Pancreas (tissue), 10 donors: ENCODE measurements at places on chromosomes 7 and 10. TPM values are rescaled to one million over a fixed set of nuclear protein-coding genes. Genes with fewer than 3 reads are reported as not detected.

- no peaks in the 10 kb centered on the region for H3K27me3 ChIP-seq
- no peak overlapping the region for H3K4me3 ChIP-seq
- no peaks in the 10 kb centered on the region for H3K36me3 ChIP-seq
Observed at GRCh38 chr7:80133361-80134114, 1.1 kb upstream of the GNAI1 start.

DNA sequence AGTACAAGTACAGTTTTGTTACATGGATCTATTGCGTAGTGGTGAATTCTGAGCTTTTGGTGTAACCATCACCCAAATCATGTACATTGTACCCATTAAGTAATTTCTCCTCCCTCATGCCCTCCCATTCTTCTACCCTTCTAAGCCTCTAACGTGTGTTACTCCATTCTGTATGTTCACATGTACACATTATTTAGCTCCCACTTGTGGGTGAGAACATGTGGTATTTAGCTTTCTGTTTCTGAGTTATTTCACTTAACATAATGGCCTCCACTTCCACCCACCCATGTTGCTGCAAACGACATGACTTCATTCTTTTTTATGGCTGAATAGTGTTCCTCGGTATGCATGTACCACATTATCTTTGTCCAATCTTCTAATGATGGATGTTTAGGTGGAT lies 251.3 kb downstream of the CAMK1D start:
- no peak for DNase-seq
- no peak overlapping the region for H3K4me3 ChIP-seq
- H3K4me1 ChIP-seq, result peaks cover 5% of the 10 kb centered on the region
- H3K27me3 ChIP-seq, result no peaks in the 10 kb centered on the region
- H3K36me3 ChIP-seq, result no peaks in the 10 kb centered on the region

DNA sequence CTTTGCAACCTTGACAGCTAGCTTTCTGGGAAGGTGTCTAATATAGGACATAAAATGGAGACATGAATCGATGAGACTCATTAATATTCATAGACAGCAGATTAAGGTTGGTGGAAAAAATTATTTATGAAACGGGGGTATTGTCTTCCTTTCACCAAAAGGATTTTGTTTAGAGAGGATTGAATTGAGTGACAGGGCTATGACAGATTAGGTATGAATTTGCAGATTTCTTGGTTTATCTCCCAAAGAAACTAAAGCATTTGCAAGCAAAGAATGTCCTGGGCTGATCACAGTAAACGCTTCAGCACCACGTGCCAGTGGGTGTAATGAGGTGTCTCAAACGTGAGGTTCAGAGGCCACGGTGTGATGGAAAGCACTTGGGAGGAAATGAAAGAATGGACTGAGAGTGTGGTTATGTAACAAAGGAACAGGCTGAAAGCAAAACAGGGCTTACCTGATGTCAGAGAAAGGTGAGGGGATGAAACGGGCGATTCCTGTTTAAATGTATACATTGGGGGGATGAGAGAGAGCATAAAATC lies 329.2 kb upstream of the NPVF start:
- no peaks in the 10 kb centered on the region for H3K27me3 ChIP-seq
- no peak for DNase-seq
- no peaks in the 10 kb centered on the region for H3K4me1 ChIP-seq
- H3K27ac ChIP-seq, result no peak overlapping the region

- DNase-seq, result no peak
- H3K4me1 ChIP-seq, result no peaks in the 10 kb centered on the region
- H3K27ac ChIP-seq, result no peak overlapping the region
- H3K4me3 ChIP-seq, result no peak overlapping the region
Observed at GRCh38 chr10:114406455-114406854, 2.2 kb upstream of the AFAP1L2 start.

DNA sequence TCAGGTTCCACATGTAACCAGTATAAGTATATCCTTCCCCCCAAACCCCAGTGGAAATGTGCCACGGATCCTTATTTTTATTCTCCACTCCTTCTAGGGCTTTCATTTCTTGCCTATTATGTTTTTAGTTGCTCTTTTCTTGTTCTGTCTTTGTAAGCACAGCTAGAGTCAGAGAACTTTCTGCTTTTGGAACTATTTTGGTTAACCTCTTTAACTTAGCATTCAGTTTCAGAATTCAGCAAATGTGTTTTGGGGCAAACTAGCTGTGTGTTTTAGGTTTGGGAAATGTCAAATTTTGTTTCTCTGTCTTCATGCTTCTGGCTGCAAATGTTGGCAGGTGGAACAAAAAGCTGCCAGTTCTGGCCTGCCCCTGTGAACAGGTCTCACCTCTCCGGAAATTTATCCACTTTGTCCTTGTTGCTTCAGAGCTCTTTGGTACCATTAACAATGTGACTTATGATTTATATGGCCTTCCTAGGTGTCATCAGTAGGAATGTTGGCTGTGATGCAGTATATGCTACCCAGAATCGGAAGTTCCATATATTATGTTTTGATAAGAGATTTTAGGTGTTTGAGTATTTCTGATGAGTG lies 156.1 kb downstream of the ADK start:
- H3K36me3 ChIP-seq, result no peaks in the 10 kb centered on the region
- H3K4me1 ChIP-seq, result no peaks in the 10 kb centered on the region
- no peak for DNase-seq
- H3K27me3 ChIP-seq, result no peaks in the 10 kb centered on the region
- no peak overlapping the region for H3K4me3 ChIP-seq

DNA sequence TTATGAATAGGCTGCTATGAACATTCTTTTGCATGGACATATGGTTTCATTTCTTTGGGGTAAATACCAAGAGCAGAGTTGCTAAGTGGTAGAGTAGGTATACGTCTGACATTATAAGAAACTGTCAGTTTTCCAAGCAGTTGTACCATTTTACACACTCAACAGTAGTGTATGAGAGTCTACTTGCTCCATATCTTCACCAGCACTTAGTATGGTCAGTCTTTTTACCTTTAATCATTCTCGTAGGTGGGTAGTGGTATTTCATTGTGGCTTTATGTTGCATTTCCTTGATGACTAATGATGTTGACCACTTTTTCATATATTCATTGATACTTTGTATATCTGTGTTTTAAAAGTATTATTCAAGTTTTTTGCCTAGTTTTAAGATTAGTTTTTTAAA lies 45.1 kb downstream of the POU6F2 start:
- no peaks in the 10 kb centered on the region for H3K4me1 ChIP-seq
- no peaks in the 10 kb centered on the region for H3K27me3 ChIP-seq
- H3K4me3 ChIP-seq, result no peak overlapping the region
- H3K36me3 ChIP-seq, result no peaks in the 10 kb centered on the region
- DNase-seq, result no peak

Gene ENKUR
- not detected for total RNA-seq
